ENCODE measurements at places on chromosomes 6 and 20.

GRCh38 chr20:60136645-60137401 lies 178.6 kb downstream of the CDH26 start:
- DNase-seq = no peak

- DNase-seq = no peak
These were observed 865 bp downstream of the STK38 start for GRCh38 chr6:36546308-36546919.

- DNase-seq = no peak
These were observed 101.3 kb upstream of the MLN start for GRCh38 chr6:33905071-33905609.

GRCh38 chr20:57210054-57210910 lies 56.2 kb downstream of the BMP7 start:
- DNase-seq = no peak

DNA sequence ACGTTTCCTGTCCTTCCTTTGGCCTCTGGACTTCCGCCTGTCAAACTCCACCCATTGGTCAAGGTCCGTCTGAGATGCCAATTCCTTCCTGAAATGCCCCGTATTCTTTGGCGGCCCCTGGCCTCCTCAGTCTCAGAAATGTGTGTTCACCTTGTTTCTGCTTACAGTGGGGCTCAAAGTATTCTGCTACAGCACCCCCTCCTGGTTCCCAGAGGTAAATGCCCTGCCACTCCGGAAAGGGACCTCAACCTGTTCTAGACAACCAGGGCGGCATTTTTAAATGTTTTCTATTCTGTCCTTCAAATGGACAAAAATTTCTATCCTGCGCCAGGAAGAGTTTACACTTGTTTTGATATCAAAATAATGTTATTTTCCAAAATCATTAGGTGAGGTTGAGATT lies 12.1 kb upstream of the PAX1 start:
- no peak for DNase-seq

DNA sequence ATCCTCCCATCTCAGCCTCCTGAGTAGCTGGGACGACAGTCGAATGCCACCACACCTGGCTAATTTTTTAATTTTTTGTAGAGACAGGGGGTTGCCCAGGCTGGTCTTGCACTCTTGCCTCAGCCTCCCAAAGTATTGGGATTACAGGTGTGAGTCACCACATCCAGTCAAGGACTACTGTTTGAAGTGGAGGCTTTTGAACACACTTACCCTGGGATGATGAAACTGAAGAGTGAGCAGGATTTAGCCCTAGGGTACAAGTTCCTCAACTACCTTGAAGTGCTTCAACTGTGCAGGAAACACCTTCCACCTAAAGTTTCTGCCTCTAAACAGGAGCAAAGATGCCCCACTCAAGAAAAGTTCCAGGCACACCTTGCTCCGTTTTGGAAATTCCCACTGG lies 15.7 kb upstream of the PARD6B start:
- no peak for DNase-seq

All from naive thymus-derived CD8-positive, alpha-beta T cell (primary cell).